ENCODE measurements at places on chromosomes 5 and 9.

DNA sequence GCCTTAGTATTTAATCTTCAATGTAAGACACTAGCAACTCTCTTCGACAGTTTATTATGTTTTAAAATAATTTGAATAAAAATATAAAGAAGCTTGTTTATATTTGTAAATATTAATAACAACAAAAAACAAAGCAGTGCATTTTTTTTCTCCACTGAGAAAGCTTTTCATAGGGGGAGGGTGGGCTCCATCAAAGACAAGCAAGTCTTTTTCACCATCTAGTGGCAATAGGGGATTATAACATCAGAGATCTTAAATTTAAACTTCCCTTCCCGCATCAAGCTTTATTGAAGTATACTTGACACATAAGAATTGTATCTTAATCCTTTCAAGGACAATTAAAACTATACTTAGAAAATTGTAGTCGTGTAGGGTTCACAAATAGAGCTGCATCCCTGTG, 9.3 kb upstream of the OR13F1 start:
- no peak for DNase-seq

DNA sequence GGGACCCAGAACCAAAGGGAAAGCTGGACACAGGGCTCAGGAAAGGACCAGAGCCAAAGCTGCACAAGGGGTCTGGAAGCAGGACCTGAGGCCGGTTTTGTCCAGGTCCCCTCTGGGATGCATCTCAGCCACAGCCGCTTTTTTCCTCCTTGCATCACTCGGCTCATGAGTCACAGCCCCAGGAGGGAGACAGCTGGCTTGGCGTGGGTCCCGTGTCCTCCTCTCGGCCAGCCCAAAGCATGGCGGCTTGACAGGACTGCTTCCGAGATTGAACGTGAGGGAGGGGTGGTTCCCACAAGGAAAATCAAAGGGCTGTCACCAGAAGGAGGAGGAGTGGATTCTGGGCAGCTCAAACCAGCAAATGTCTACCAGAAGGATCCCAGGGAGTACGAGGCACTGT, 56.7 kb upstream of the CPLX2 start:
- no peak for DNase-seq

DNA sequence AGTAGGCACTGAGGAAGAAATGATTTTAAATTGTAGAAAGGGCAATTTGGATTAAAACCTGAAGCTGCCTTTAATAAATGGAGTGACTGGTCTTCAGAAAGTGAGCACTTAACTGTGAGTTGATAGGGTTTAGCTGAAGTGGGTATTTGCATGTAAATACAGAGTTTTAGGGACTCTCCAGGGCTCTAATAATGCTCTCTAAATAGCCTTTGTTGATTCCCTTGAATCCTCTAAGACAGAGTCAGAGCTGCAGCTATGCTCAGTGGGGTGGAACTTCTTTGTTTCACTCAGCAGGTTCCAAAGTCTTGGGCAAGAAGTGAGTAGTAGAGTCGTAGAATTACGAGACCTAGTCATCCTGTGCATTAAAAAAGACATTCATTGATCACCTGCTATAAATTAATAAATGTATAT, 21.4 kb downstream of the GLRA1 start:
- DNase-seq = no peak

DNA sequence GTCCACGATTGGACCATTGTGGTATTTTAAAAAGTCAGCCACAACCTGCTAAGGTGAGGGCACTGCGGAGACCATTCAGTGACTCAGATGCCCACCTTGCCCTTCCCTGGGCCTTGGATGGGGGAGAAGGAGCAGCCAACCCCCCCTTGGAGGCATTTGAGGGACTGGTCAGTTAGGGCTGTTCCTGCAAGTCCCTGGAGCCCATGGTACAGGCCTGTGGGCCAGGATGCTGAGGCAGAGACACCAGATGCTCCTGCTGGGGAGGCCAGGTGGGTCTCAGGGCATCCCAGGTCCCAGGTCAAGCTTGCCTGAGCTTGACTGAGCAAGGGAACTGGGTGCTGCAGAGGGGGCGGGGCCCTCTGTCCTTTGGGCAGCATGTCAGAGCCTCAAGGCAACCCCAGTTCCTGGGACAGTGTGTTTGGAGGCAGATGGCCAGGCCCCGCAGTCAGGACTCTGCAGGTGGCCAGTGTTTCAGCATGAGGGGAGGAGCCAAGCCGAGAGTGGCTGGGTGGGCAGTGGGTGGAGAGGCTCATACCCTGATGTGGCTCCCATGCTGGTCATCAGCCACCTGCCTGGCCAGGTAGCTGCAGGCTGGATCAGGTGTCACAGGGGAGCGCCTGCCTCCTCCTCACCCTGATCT, 27.5 kb downstream of the SLC6A3 start:
- DNase-seq = no peak

GRCh38 chr5:146009020-146009419, 72.6 kb downstream of the SH3RF2 start:
- DNase-seq = no peak

DNA sequence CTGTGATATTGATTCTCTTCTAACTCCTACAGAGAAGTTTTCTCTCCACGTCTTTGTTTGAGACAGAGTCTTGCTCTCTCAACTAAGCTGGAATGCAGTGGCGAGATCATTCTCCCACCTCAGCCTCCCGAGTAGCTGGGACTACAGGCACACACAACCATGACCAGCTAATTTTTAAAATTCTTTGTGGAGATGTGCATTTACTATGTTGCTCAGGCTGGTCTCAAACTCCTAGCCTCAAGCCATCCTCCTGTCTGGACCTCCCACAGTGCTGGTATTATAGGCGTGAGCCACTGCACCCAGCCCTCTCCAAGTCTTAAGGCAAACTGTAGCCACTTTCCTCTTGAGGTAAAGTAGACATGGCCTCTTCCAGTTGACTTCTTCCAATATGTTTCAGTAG, 72.2 kb downstream of the SNX18 start:
- no peak for DNase-seq

- no peak for DNase-seq
Observed at GRCh38 chr9:82777366-82777765, 285.6 kb downstream of the RASEF start.

DNA sequence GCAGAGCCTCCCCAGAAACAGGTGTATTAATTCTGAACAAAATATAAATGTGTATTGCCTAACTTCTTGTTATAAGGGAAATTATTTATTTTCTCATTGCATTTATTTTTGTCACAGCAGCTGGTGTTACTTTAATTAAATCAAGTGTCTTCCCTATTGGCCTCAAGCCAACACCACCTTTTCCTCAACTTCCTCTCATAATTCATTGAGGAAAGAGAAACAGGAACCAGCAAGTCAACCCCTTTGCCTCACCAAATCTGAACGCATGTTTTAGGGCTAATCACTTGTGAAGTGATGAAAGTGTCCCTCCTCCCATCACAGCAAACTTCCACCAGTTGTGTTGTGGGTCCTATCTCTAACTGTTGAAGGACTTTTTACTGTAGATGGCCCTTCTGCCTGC, 73.1 kb downstream of the DIRAS2 start:
- DNase-seq = no peak

GRCh38 chr9:72995131-72996024, 42.5 kb upstream of the ALDH1A1 start:
- no peak for DNase-seq

DNA sequence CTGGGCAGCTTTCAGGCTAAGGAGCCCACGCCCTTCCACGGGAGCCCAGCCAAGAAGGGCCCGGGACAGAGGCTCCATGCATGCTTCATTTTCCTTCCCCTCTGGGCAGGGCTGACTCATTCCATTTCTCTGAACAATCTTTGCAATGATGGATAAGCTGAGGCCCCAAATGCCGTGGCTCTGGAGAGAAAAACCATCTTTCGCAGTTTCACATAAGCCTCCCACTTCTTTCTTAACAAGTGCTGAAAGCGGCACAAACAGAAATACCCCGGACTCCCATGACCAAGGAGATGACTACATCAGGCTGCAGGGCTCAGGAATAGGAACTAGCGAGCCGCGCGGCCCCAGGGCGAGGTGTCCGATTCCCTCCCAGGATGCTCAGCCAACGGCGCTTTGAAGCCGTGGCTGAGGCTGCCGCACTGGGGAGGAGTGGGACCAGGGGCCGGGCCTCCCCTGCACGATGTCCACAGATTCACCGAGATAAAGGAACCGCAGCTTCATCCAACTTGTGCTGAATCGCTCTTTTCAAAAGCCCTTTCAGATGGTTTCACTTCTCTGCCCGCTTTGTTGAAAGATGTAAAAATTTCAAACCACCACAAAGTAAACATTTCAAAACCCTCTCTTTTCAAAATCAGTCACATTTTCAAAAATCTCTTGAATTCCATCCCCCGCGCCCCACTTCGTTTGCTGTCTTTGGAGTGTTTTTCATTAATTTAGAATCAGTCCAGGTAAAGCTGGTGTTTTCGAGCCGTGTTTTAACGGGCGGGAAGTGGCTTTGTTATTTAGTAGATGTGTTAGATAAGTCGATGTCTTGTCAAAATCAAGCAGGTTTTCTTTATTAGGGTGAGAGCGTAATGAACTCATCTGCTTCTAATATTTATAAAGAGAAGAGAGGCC, 96.5 kb upstream of the LMX1B start:
- DNase-seq = peak; percentile 38

DNA sequence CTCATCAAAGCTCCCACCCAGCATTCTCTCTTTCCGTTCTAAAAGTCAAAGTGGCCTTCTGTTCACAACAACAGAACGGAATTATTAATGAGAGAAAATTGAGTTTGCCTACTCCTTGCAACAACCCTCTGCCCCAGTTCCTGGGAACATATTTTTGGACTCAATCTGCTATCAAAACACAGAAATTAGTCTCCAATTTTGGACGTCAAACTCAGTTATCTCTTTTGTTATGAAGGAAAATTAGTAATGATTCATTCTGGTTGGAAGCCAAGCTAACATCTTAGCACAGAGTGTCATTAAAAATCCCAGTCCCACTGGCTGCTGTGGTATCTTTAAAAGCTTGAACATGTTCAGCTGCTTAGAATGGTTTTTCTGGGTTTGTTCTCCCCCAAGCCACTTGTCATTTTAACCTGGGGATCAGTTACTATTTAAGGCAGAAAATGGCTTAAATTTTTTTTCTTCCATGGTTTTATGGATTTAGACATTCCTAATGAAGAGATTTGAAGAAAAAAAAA, 343.2 kb downstream of the TRIM32 start:
- no peak for DNase-seq

DNA sequence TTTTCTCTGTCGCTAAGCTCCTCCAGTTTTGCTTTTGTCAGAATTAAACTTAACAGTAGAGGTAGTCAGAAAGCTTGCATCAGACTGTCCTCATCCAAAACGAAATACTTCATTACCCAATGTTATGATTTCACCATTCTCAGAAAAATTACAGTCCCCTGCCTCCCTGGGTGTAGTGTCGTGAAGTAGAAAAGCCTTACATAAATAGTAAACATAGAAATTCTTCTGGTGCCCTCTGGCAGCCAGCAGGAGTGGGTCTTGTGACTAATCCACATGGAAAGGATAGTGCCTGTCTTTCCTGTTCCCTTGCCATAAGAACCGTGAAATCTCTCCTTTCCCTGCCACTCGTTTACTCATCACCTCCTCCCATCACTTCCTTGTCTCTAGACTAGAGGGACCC, 230.6 kb downstream of the GNA14 start:
- no peak for DNase-seq

DNA sequence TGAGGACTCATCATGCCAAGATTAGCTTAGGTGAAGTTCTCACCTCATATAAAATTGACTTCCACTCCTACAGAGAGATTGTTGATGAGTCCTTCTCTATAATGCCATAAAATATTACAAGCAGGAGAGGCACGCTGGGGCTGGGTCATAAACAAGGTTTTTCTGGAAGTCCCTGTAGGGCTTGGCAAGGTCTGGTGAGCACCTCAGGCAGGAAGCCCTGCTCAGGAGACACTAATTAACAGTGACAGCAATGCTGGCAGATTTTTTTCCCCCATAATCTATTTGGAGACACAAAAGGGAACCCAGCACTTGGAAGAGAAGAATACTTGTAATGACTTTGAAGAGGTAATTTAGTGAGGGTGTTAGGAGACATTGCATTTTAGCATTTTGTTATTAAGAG, 118.7 kb downstream of the DIRAS2 start:
- no peak for DNase-seq

GRCh38 chr9:115291841-115292240, 173.9 kb upstream of the TNC start:
- DNase-seq = no peak

GRCh38 chr9:1235650-1236049, 185.5 kb downstream of the DMRT2 start:
- no peak for DNase-seq

DNA sequence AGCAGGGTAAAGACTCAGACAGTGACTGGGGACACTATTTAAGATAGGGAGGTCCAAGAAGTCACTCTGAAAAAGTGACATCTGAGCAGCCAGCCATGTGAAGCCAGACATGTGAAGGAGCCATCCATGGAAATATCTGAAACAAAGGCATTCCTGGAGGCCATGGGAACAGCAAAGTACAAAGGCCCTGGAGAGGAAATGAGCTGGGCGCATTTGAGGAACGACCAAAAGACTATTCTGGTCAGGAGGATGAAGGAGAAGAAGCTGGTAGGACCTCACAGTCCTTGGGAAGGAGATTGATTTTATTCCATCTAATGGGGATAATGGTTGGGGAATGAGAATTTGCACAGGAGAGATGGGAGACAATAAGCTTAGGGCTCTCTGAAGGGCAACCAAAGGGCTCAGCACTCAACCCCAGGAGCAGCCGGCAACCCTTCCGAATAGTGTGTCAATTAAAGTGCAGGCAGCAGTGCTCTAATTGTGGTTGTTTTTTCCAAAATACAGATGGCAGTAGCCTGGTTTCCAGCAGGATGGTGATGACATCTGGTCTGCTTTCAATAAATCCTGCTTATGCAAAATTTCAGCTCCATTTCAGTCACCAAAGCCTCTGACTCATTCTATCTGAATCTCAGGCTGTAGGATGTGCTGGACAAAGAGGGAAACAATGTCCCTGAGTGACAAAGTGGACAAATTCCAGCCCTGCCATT, 26.7 kb downstream of the FOXI1 start:
- DNase-seq = no peak

GRCh38 chr5:176851380-176851779, 41.0 kb downstream of the UNC5A start:
- DNase-seq = no peak

DNA sequence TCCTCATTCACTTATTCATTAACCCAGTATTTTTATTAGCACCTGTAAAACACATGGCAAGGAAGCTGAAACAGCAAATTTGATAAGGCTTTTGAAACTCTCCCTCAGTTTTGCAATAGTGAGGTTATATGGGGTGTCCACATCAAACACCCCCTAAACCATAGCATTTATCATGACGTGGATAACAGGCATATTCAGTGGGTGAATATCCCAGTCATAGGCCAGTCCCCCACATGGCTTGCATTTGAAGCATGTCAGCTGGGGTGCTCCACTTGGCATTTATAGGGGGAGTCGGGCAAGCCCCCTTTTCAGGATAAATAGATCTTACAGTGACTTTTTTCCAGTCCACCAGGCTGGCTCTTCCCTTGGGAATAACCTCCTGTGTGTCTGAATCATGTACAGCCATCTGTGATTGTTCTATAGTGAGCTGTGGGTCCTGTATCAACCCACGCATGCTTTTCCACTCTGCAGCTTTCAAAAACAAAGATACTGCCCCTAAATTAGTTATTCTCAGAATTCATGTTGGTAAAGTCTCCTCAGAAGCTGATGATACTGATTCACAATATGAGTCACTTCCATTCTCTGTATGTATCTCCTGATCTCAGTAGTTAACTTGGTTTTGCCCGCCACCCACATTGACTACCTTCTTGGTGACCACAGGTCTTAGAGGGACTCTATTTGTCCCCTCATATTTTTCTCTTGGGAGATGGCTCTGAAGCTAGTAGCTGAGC, 84.4 kb upstream of the SPIN1 start:
- peak; percentile 13 for DNase-seq
